SHP77 (cell line): ENCODE measurements at places on chromosomes 4 and X.
A peak's percentile ranks its signal among the peaks of the same experiment; 100 is the strongest.

GRCh38 chr4:38211885-38212284, 251.7 kb downstream of the PTTG2 start:
- no peak for DNase-seq

DNA sequence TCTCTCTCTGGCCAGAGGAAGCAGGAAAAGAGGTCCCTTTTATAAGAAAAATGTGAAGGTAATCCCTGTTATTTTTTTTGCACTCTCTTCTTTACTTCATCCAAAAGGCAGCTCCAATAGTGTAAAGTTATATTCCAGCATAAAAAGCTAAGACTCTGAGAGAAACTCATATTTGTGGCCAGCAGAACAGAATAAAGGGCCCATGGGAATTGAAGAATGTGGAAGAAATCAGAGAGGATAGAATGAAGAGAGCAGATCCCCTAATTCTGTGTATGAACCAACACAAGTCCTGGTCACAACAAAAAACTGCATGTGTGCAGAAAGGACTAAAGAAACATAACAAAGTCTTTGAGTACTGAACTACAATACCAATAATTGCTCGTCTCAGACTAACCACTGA, 22.3 kb downstream of the RPS6KA6 start:
- no peak for DNase-seq

GRCh38 chrX:37726346-37726745, 40.8 kb downstream of the XK start:
- no peak for DNase-seq

GRCh38 chr4:119032921-119033685, 102.5 kb upstream of the MYOZ2 start:
- DNase-seq = no peak

DNA sequence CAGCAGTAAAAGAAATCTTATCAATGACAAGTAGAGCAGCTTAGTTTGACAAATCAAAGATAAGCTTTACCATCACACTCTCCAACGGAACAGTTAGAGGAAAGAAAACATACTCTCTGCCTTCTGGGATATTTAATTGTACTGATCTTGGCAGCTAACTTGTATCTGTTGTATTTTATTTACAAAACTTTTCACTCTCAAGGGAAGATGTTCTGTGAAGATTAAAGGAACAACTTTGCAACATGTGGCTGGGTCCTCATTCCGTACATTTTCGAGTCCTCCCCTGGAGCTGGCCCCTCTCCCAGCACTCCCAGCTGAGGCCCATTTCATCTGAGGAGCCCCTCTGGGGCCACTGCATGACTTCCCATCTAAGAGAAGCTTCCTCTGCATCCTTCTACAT, 74.4 kb downstream of the RPS3A start:
- no peak for DNase-seq

GRCh38 chr4:38101563-38101962, 141.4 kb downstream of the PTTG2 start:
- no peak for DNase-seq

GRCh38 chrX:2801223-2801622, 27.5 kb upstream of the GYG2 start:
- DNase-seq = no peak

DNA sequence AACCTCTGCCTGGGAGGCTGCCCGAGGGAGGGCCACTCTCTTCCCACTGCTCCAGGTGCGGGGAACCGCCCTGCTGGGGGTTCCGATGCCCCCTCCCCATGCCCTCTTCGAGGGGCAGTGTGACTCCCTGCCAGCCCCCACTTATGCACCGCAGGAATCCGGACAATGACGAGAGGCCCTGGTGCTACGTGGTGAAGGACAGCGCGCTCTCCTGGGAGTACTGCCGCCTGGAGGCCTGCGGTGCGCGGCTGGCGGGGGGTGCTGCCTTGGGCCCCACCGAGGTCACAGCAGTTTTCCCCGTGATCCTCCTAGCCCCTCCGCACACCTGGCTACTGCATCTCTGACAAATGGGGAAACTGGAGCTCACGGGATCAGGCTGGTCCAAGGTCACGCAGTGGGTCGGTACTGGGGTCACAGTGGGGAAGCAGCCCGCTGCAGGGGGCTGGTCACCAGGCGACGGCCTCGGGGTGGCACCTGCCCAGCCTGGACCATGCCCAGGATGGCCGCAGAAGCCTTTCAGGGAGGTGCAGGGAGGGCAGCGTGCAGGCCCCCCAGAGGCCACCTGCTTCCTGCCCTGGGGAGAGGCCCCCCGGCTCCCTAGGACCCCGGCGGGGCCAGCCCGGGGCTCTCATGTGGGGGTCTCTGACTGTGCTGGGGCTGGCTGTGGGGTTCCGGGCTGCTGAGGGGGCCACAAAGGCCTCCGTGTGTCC, 3.5 kb downstream of the HGFAC start:
- no peak for DNase-seq

GRCh38 chrX:15277604-15278003, 7.7 kb upstream of the ASB9 start:
- DNase-seq = no peak

- peak; percentile 66 for DNase-seq
Observed at GRCh38 chr4:176191974-176192373, 3.4 kb downstream of the SPATA4 start.

DNA sequence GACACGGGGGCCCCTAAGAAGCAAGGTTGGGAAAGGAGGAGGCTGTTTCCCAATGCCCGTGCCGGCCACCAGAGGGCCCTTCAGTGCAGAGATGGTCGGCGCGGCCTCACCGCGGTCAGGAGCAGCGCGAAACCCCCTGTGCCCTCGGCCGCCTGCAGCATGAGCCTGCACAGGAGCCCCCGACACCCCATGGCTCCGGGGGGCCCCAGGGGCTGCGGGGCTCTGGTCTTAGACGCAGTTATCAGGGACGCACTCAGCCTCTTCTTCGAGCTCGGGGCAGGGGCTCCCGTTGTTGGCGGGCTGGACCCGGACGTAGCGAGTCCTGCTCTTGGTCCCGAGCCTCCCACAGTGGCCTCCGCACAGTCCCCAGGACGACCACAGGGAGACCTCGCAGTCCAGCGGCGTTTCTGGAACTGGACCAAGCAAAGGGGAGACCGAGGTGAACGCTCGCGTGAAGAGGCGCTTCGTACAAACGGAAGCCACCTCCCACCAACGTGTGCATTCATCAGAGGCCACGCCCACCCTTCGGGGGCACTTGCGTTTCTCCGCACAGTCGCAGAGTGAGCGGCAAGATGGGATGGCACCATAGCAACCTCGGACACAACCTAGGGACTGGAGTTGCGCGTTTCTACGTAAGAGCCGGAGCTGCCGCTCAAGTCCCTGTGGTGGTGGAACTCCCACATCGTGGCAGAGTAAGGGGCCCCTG, 5.0 kb downstream of the SPON2 start:
- DNase-seq = peak; percentile 81

- DNase-seq = no peak
Observed at GRCh38 chrX:23497919-23498318, 163.3 kb downstream of the PTCHD1 start.

DNA sequence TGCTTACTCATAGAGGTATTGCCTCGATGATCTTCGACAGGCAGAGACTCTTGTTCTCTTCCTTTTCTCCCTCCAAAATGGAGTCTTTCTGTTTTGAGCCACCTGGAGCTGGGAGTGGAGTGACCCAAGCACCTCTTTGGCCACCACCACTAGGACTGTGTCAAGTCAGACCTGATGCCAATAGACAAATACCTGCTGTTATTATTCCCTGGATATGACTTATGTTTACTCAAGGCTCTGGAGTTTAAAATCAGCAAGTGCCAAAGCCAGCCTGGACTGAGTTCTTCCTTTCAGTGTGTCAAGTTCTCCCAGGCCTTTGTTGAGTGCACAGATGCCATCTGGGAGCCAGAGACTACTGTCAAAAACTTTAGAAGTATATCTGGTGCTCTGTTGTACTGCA, 130.2 kb upstream of the SLC6A14 start:
- DNase-seq = no peak

- no peak for DNase-seq
Observed at GRCh38 chrX:12210971-12211370, 72.7 kb downstream of the FRMPD4 start.

DNA sequence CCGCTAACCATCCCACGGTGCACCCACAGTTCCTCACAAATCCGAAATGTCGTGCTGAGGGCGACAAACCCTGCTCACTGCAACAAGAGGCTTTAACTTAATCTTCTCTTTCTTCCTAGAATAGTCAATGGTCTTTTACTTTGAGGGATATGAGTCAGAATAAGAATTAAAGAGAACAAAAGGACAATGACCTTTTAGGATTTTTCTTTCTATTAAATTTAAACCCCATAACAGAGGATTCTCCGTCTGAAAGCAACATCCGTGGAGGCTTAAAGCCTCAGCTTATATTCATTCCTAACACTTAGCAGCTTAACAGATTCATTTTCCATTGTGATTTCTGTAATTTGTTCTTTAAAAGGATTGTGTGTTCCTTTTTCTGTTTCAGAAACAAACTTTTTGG, 44.9 kb upstream of the PUDP start:
- no peak for DNase-seq

- no peak for DNase-seq
Observed at GRCh38 chr4:129823105-129823504, 727.2 kb downstream of the C4orf33 start.

- no peak for DNase-seq
Observed at GRCh38 chrX:81174286-81174685, 27.4 kb downstream of the HMGN5 start.

DNA sequence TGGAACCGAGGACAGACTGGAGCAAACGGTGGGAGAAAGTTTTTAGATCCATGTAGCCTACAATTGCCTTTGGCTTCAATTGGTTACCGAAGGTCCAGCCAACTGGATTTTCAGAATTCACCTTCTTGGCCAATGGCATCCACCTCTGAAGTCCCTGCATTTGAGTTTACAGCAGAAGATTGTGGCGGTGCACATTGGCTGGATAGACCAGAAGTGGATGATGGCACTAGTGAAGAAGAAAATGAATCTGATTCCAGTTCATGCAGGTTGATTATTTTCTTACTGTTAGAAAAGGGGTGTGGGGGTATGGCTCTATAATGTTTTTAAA, 702 bp downstream of the KLHL5 start:
- no peak for DNase-seq

- no peak for DNase-seq
Observed at GRCh38 chr4:54802336-54802735, 144.6 kb downstream of the KIT start.

DNA sequence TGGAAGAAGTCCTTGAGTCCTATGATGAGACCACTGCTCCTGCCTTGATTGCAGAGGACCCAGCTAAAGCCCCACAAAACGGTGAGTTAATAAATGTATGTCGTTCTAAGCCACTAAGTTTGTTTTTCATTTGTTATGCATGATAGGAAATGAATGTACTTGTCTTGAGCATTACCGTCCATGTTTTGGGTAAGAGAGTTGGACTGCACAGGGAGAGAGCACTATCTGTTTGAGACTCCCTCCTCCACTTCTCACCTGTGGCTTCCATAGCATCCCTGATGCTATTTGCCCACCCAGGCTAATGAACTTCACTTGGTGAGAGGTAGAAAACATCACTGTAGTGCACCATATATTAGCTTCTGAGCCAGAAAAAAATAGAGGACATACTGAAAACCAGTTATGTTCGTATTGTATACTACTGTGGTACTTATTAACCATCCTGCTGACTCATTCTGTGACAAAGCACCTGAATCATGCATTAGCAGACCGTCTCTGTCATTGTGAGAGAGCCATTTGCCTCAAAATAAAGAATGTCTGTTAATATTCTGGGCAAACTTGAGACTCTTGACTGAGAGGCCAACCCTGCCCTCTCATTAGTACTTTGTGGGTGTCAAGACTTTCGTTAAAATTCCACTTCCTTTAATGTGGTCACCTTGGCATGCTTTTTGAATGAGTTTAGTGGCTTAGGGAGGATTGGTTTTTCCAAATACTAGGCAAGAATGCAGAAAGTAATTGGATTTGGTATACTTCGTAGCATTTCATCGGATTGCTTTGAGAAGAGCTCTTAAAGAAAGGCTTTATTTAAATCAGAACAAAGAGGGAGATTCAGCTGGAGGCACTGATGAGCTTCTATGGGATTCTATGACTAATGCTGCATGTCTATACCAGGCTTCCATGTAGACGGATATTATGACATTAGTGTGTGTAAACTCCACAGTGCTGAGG, 99.3 kb upstream of the GRPR start:
- DNase-seq = no peak

DNA sequence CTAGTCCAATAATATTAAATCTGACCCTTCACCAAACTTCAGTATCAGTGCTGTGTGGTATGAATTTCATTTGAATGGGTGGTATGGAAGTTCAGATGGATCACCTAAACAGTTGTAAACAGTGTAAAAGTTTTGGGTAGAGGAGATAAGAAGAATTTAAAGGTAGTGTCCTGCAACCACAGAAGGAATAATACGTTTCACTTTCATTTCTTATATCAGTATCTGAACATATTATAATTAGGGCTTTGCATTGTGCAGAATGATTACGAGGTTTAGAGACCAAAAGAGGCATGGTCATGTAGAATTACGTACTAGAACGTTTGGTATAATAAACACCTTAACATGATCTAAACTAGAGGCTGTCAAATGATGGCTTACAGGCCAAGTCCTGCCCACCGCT, 116.1 kb downstream of the PDLIM5 start:
- DNase-seq = no peak

GRCh38 chr4:139666735-139667281, 1.2 kb downstream of the MGST2 start:
- DNase-seq = peak; percentile 10

GRCh38 chr4:19579608-19580007, 672.1 kb upstream of the SLIT2 start:
- no peak for DNase-seq

DNA sequence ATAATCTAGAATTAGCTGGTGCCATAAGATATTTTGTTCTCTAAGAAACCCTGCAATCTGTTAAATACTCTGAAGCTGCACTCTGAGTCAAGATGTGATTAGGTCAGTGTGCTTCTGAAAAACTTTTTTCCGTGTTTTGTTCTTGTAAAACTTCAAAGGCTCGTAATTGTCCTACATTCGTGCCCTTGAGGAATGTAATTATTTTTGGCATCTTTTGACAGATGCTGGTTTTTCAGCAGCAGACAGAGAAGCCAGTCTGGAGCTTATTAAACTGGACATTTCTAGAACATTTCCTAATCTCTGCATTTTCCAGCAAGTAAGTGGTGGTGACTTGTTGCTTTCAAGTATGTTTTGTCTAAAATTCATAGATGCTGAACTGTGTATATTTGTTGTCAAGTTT, 36.8 kb upstream of the TADA2B start:
- DNase-seq = no peak

GRCh38 chr4:87913896-87914295, 61.6 kb upstream of the SPP1 start:
- DNase-seq = no peak

DNA sequence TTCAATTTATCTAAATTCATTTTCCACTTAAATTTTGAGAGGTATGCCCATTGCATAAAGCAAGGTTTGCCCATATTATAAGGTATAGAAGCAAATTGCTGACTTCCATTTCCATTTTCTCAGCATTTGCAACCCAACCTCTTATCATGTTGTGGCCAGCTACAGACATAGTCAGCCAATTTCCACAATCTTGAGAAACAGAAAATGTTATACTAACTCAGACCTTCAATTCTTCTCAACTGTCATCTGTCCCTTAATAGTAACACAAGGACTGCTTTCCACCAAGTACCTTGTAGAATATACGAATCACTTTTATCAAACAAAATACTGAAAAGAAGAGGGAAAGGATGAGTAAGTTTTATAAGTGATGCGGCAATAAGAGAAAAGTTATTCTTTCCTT, 11.2 kb upstream of the GRIA3 start:
- DNase-seq = no peak
